ENCODE measurements at places on chromosomes 11 and 22.
A peak's percentile ranks its signal among the peaks of the same experiment; 100 is the strongest.

GRCh38 chr11:78310500-78310909 lies 107.1 kb downstream of the GAB2 start:
- DNase-seq: no peak

- DNase-seq: no peak
These were observed 29.4 kb upstream of the NAV2 start for GRCh38 chr11:19683141-19683805.

GRCh38 chr11:73468590-73469161 lies 92.5 kb downstream of the RELT start:
- no peak for DNase-seq

DNA sequence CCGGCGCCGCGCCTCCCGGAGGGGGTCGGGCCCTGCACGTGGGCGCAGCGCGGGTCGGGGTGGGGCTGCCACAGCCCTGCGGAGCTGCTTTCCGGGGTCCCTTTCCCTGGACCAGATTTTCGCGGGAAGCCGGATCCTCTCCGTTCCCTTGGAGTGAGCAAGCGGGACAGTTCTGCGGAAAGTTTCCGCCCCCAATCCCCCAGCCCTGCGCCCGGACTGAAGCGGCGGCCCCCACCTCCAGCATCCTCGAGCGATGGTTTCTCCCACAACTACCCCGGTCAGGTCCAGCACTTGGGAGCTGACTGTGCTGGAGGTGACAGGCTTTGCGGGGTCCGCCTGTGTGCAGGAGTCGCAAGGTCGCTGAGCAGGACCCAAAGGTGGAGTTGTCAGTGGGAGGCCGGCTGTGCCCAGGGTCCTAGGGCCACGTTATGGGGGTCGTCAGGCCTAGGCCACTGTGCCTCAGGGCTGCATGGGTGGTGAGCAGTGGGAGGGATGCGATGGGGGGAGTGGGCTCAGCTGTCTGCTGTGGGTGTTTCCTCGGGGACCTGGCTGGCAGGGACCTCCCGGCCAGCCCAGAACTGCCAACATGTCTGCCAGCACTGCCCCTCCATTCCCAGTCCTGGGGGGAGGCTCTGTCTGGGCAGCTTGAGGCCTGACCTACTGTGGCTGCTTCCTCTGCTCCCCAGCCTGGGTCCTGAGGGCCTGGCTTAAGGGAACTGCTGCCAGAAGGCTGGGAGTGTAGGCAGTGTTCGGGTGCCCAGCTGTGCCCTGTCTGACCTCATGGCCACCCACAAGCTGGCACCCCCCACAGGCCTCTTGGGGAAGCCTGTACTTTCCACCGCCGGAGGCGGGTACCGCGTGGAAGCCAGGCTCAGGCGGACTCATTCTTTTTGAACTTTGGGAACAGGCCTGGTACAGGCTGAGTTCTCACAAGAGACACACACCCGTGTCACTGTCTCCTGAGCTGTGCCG lies 726 bp downstream of the ST3GAL4 start:
- peak; percentile 18 for DNase-seq

GRCh38 chr11:73308003-73308960 lies at the start of gene ARHGEF17:
Gene ARHGEF17, plus strand, starts transcription at chr11:73308276. Its CDS starts 363 bp downstream, at chr11:73308639.
- peak; percentile 52 for DNase-seq

- DNase-seq: no peak
These were observed 631.7 kb upstream of the CADM1 start for GRCh38 chr11:116135891-116136290.

- no peak for DNase-seq
These were observed 25.0 kb upstream of the CCDC34 start for GRCh38 chr11:27388001-27388400.

Measured in activated naive CD4-positive, alpha-beta T cell treated with Interleukin-2 at 50 U/mL for 16 hours (primary cell).